Fibroblast of skin of right biceps (primary cell): ENCODE measurements at places on chromosomes 12 and 14.
A peak's percentile ranks its signal among the peaks of the same experiment; 100 is the strongest.

GRCh38 chr14:54443981-54444380 is 2.8 kb upstream of the CNIH1 start:
- peak; percentile 61 for DNase-seq

DNA sequence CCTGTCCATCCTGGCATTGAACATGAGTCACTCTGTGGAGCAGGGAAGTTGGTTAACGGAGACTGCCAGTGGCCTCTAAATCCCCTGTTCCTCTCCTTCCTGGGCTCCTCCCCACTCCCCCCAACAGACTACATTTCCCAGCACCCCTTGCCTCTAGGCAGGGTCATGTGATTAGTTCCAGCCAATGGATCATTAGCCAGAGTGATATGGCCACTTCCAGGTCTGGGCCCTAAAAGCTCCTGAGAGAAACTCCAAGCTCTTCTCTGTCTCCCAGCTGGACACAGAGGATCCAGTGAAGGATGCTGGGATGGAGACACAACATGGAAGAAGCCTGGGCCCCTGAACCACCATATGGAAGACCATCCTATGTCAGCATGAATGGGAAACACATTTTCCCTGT is 54.4 kb upstream of the RFLNA start:
- DNase-seq, result peak; percentile 38

GRCh38 chr14:100212476-100213333 is 26.2 kb upstream of the YY1 start:
- no peak for DNase-seq

DNA sequence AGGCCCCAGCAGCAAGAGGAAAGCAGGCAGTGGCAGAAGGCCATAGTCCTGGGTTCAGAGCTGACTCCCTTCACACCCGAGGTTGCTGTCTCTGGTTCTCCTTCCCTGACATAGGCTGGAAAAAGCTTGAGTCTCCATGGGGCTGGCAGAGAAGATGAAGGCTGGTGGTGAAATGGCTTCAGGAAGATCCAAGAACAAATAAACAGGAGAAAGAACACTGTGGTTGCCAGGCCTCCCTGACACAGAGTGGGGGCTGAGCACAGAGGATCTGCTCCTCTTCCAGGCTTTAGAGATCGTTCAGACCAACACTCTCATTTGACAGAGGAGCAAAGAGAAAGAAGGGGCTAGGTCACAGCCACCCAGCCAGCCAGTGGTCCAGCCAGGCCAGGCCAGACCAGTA is 14.3 kb downstream of the HDAC7 start:
- no peak for DNase-seq

DNA sequence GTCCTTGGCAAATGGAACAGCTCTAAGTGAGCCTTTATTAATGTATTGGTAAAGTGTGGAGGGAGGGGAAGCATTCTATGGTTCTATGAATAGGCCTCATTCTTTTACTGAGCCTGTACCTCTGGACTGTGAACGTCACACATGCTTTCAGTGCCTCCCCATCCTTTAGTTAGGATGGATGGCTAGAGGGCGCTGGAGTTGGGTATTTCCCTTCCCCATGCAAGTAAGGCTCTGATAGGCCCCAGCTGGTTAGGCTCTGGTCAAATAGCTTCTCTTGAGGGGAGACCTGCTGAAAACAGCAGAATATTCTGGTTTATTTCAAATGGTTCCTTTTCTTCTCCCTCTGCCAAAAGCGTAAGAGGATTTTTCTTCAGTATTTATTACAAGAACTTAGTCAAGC is 860.9 kb upstream of the MDGA2 start:
- DNase-seq, result no peak
